Psoas muscle (tissue), 8 donors: ENCODE measurements at places on chromosomes 3 and 15. TPM values are rescaled to one million over a fixed set of nuclear protein-coding genes. Genes with fewer than 3 reads are reported as not detected.

- DNase-seq: peak; percentile 93
Observed at GRCh38 chr15:74317820-74318375, 49.5 kb downstream of the CYP11A1 start.

GRCh38 chr3:66642484-66642883 lies 141.7 kb upstream of the LRIG1 start:
- DNase-seq: no peak

The ZBBX gene
- total RNA-seq: not detected

The FETUB gene
- not detected for total RNA-seq

DNA sequence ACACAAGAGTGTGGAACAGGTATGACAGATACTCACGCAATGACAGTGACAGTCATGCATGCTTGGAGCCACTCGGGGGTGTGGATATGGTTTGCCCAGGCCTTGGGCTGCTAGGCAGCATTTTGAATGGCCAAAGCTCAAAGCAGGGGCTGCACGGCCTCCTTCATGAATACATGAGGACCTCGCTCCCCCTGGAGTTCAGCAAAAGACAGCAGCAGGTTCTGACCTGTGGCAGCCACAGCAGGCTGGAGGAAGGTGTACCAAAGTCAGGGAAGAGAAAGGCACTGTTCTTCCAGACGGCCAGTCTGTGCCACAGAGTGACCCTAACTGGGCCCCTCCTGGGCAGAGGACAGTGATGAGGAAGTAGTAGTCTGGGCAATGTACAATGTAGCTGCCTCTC lies 88.2 kb upstream of the C2CD4B start:
- DNase-seq: no peak

The ZCWPW2 gene
- 3.3 TPM for total RNA-seq

The SPRED1 gene
- 4.6 TPM for total RNA-seq

DNA sequence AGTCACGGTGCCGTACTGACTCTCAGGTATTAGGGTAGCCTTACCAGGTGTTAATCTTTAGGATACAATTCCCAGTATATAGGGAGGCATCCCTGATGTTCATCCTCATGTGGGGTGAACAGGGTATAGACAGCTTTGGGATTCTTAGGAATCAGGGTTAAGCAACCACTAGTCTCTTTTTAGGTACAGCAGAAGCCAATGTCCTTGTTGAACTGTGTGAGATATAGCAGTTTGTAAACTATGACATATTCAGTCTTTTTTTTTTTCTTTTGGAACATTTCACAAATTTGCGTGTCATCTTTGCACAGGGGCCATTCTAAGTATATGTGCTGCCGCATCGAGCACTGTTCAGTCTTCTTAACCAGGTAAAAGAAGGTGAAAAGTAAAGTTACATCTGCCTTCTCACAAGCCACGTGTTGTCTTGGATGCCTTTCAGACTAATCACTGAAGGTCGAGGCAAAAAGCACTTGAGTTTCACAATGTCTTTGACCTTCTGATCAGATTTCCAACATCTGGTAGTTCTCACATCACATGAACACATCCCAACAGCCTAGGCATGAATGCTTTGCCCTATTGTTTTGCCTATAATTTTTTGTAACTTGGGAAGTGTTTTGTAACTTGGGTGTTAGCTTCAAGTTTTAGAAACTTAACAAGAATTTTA lies 17.2 kb downstream of the TSEN2 start:
- DNase-seq: no peak

GRCh38 chr15:80885016-80885579 lies 104.5 kb downstream of the MESD start:
- no peak for DNase-seq

GRCh38 chr15:84859651-84860050 lies 24.8 kb upstream of the SLC28A1 start:
- no peak for DNase-seq

GRCh38 chr3:169965562-169966427 lies 812 bp upstream of the SEC62 start:
- no peak for DNase-seq

DNA sequence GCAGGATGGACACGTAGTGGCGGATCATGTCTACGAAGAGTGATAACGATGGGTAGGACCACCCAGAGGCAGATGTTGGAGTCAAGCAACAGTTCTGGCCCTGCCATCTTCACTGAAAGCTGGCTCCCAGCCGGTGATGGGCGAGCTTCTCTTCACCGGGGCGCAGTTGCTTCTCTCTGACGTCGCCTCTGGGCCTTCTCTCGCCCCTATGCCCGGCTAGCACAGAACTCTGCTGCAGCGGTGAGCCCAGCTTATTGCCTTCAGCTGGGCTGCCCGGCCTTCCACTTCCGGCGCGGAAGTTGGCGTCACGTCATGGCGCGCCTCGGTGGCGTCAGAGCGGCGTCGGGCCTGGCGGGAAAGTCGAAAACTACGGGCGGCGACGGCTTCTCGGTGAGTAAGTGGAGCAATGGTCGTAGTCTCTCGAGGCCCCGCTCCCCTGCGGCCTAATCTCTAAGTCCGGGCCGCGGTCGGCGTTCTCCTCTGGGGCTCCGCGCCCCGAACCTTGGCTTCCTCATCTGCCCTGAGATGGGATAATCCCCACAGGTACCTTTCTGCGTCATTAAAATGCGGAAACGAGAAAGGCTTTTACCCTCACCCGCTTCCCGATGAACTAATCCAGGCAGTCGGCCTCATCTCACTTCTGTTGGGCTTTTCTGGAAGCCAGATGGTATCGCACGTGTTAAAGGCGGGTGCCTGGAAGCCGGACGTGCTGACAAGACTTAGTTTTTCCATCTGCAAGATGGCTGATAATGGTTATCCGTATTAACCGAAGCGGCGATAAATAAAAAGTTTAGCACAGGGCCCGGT lies at the start of gene FANCD2:
Gene FANCD2, plus strand, starts transcription at position 354 of the 807 bp plus-strand sequence. CDS start 2,221 bp downstream, outside the sequence.
- peak; percentile 95 for DNase-seq

GRCh38 chr3:27826448-27826847 lies 104.3 kb upstream of the EOMES start:
- no peak for DNase-seq

- DNase-seq: no peak
Observed at GRCh38 chr3:40766396-40766795, 241.6 kb downstream of the ZNF621 start.

- no peak for DNase-seq
Observed at GRCh38 chr3:147354623-147355022, 51.7 kb downstream of the ZIC4 start.

DNA sequence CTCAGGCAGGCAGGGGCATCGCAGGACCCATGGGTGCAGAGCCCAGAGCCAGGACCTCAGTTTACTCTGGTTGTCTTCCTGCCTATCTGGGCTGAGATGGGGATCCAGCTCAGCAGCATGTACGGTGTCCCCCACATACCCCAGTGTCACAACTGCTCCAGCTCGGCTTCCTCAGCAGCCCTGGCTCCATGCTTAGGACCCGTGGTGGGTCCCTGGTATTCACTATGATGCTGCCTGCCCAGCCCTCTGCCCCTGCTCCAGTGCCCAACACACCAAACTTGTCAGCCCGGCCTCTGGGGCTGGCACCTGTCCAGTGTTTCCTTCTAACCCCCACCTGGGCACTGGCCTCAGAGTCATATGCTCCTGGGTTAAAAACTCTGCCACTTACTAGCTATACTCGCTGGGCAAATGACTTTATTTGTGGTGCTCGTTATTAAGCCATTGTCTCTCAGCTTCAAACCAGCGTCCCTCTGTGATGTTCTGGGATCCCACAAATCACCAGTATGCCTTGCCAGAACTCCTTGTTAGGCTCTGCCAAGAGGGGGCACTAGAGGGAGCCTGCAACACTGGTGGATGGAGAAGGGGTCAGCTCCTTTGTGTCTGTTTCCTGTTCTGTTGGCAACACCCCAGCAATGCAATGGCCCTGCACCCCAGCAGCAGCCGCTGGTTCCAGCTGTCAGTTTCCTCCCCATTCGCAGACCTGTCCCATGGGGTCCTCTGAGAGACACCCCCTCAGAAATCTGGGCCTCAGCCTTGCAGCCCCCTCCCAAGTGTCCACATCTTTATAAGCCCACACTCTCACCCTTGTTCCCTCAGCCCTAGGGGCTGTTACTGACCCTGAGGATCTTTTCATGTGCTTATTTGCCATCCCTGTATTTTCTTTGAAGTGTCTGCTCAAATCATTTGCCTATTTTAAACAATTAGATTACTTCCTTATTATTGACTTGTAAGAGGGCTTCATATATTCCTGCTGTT lies 24.1 kb upstream of the MRPS22 start:
- no peak for DNase-seq

- peak; percentile 68 for DNase-seq
Observed at GRCh38 chr15:74489518-74490338, 28.8 kb upstream of the UBL7 start.

DNA sequence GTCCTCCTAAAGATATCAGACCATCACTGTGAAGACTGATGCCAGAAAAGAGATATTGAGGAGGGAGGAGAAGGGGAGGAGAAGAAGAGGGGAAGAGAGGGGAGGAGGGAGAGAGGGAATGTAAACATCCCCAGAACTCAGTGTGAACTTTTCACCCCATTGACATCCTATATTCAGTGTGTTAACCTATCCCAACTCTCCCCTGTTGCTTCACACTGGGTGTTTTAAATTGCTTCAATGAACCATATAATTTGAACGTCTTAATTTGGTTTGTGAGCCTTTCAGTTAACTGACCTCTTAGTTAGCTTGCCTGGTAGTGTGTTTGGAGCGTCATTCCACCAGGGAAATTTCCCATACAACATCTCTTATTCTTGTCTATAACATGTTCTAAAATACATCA lies 29.8 kb upstream of the PTPRG start:
- no peak for DNase-seq

The KLHL40 gene
- total RNA-seq: 480 TPM

The CYP8B1 gene
- 0.08 TPM for total RNA-seq

- no peak for DNase-seq
Observed at GRCh38 chr15:81819924-81820635, 225.7 kb downstream of the MEX3B start.

- no peak for DNase-seq
Observed at GRCh38 chr3:25291481-25291905, 136.6 kb upstream of the RARB start.

The DUOXA2 gene
- total RNA-seq: not detected

DNA sequence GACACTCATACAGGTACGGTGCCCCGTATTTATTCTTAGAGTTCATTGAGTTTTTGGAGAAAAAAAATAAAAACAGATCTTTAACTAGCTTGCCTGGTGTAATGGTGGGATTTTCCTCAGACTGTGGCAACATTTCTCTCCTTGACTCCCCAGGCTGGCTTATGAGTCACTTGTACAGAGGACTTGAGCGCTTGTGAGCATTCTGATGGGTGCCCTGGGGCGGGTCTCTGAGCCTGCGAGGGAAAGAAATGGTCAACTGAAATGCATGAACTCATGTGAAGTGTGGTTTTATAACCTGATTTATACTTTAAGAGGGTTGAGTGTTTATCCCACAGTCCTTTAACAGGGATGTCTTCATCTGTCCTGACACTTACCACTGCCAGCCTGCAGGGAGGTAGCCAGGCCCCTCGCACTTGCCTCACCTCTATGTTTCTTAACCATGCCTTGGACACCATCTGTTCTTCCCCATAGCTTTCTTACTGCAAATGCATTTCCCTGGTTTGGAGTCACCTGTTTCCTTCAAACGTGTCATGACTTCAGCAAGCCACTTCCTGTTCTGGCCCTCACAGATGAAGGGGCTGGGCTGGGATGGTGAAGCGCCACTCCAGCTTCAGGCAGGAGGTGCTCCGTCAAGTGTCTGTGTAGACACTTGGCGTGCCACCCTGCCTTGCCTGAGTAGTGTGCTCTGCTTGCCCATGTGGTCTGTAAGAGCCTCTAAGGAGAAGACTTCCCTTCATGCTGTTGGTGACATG lies 118.7 kb downstream of the PDE8A start:
- no peak for DNase-seq

DNA sequence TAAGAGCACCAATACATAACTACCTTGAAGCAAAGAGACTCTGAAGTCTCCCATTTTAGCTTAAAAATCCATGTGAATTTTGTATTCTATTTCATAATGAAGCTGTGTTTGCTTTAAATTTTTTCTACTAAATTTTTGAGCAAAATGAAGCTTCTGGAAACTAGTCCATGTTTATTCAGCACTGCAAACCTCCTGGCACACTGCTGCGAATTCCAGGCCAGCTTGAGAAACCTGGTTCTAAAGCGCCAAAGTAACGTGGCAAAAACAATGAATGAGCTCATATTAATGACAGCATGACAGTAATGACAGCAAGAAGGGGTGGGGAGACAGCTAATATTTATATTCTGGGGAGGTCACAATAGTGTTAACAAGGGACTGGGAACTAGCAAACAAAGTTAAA lies 25.7 kb downstream of the CEP152 start:
- DNase-seq: peak; percentile 65

DNA sequence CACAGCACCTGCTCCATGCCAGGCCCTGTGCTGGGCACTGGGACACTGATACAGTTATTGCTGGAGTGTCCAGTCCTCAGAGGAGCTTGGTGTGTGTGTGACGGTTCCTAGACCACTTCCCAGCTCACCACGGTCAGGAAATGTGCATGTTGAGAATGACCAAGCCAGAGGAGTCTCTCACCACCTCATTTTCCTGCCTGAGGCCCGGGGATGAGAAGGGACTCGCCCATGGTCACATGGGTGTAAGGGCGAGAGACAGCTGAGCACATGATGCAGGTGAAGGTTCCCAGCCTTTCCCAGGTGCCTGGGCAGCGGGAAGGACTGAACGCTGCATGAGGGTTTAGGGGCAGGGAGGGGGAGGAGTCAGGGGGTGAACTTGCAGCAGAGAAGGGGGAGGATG lies 180.9 kb upstream of the TLE3 start:
- DNase-seq: no peak

DNA sequence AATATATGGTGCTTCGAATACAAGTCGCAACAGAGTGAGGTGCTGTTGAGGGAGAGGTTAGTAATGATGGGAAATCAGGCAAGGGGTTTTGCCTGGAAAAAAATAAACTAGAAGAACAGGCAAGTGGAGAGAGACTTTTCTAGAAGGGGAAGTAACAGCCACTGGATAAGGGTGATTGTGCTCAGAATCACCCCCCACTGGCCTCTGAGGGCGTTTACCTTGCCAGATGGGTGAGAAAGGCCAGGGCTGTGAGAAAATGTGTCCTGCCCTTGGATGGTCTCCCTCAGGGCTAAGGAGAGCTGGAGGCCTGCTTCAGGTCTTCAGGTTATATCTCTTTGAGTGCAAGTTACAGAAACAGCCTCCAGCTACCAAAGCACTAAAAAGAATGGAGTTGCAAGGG lies 151.8 kb downstream of the MEX3B start:
- DNase-seq: no peak

The RAD51 gene
- total RNA-seq: 0.41 TPM

The A4GNT gene
- total RNA-seq: not detected

The CNTN3 gene
- total RNA-seq: not detected
